ENCODE measurements at places on chromosomes 7 and 10. TPM values are rescaled to one million over a fixed set of nuclear protein-coding genes. Genes with fewer than 3 reads are reported as not detected.

- DNase-seq, result no peak
- no peak overlapping the region for H3K4me3 ChIP-seq
- peaks cover 3% of the 10 kb centered on the region for H3K4me1 ChIP-seq
- no peak overlapping the region for H3K27ac ChIP-seq
Measured at GRCh38 chr7:31307972-31308371, 32.6 kb downstream of the NEUROD6 start.

Gene MYL10
- not detected for total RNA-seq

GRCh38 chr10:92240289-92241157 lies 50.4 kb downstream of the CPEB3 start:
- H3K36me3 ChIP-seq, result no peaks in the 10 kb centered on the region
- H3K27ac ChIP-seq, result 0 out of 2 replicates have a peak overlapping the region, but pooled peaks have one; percentile 6
- DNase-seq, result peak; percentile 81
- H3K4me3 ChIP-seq, result peak overlapping the region; percentile 52

- no peaks in the 10 kb centered on the region for H3K4me1 ChIP-seq
- H3K36me3 ChIP-seq, result no peaks in the 10 kb centered on the region
- H3K27me3 ChIP-seq, result no peaks in the 10 kb centered on the region
- no peak for DNase-seq
Measured at GRCh38 chr10:98511876-98512275, 65.1 kb upstream of the HPS1 start.

- no peaks in the 10 kb centered on the region for H3K27me3 ChIP-seq
- H3K4me1 ChIP-seq, result no peaks in the 10 kb centered on the region
- no peak for DNase-seq
- H3K4me3 ChIP-seq, result no peak overlapping the region
Measured at GRCh38 chr7:43803865-43804264, 45.4 kb downstream of the BLVRA start.

DNA sequence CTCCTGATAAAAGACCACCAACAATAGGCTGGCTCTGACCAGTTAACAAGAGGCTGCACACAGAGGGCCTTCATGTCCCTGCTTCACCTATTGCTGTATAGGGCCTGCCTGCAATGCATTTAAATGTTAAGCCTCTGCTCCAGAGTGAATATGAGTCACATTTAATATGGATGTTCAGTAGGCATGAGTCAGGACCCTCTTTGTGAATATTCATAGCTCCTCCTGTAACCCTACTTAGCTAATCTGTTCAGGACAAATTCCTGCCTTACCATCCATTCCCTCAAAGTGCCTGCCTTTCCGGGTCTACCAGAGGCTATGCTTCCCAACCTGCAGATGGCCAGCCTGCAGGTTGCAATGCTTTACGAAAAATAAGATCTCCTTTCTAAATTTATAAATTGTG lies 32.5 kb downstream of the ARHGAP22 start:
- no peak overlapping the region for H3K4me3 ChIP-seq
- H3K4me1 ChIP-seq, result no peaks in the 10 kb centered on the region
- H3K36me3 ChIP-seq, result no peaks in the 10 kb centered on the region
- H3K27me3 ChIP-seq, result no peaks in the 10 kb centered on the region
- DNase-seq, result no peak
